Activated CD8-positive, alpha-beta T cell treated with anti-CD3 and anti-CD28 coated beads for 36 hours (primary cell): ENCODE measurements at places on chromosomes 5 and 9.
A peak's percentile ranks its signal among the peaks of the same experiment; 100 is the strongest.

- DNase-seq = peak; percentile 4
Observed at GRCh38 chr5:112238473-112238872, 180.6 kb downstream of the EPB41L4A start.

DNA sequence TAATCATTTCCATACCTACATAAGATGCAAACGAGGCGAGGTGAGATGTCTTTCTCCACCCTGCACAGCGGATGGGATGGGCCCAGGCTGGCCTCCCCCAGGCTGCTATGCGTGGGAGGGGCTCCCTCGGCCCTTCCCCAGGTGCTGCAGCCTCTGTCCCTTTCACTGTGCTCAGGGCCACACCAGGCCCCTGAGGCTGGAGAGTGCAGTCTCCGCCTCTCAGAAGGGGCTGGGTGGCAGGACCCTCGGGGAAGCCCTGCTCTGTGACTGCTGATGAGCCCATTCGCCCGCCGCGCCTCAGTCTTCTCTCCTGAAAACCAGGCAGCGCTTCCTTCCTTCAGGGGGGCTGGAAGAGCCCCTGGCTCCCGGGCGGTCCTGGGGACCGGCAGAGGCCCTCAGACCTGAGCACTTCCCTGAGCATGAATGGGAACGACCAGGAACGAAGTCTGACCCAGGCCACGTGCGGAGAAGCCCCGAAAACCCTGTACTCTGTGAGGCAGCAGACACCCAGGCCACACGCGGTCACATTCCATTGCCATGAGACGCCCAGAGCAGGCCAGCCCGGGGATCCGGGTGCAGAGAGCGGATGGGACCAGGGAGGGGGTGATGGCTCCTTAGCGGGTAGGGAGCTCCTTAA is 21.9 kb upstream of the NOTCH1 start:
- no peak for DNase-seq

DNA sequence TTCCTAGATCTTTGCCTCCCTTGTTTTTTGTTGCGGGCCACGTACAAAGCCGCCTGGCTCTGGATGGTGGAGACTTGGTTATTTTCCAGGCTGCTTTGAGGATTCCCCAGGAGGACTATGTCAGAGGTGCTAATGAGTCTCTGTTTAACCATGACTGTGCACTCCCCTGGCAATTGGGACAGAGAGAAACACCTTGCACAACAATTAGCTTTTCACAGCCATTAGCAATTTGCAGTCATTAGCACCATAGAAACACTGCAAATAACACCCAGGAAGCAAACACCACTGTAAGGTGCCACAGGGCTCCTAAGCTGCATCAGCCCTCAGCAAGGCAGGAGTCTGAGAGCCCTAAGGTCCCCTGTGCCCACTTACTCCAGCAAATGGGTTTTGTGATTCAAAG is 201.0 kb upstream of the VLDLR start:
- no peak for DNase-seq

GRCh38 chr9:137828527-137829259 is 48.9 kb upstream of the CACNA1B start:
- DNase-seq = peak; percentile 37

- no peak for DNase-seq
Observed at GRCh38 chr9:68454579-68455334, 85.9 kb downstream of the TMEM252 start.

DNA sequence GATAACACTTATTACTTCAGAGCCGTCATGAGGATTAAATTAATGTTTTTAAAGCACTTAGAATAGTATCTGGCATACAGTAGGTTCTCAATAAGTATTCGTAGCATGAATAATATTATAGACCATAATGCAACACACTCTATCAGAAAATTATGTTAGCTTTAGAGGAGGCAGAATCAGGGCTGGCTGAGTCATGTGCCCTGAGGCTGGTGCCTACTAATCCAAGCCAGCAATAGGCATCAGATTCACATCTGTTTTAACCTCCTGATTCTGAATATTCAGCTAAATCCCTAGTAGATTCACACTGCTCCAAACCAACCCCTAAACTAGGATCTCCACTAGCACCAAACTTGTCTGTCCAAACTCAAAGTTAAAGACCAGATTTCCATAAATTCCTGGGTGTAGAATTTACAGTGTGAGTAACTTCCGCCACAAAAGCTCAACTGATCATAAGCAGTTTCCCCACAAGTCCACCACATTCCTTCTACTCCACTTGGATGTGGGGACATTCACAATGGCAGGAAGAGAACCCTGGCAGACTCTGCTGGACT is 170.0 kb upstream of the DAPK1 start:
- DNase-seq = no peak
